ENCODE measurements at places on chromosomes 2 and 18.

- DNase-seq = no peak
Measured at GRCh38 chr2:191108331-191108730, 42.5 kb downstream of the STAT4 start.

DNA sequence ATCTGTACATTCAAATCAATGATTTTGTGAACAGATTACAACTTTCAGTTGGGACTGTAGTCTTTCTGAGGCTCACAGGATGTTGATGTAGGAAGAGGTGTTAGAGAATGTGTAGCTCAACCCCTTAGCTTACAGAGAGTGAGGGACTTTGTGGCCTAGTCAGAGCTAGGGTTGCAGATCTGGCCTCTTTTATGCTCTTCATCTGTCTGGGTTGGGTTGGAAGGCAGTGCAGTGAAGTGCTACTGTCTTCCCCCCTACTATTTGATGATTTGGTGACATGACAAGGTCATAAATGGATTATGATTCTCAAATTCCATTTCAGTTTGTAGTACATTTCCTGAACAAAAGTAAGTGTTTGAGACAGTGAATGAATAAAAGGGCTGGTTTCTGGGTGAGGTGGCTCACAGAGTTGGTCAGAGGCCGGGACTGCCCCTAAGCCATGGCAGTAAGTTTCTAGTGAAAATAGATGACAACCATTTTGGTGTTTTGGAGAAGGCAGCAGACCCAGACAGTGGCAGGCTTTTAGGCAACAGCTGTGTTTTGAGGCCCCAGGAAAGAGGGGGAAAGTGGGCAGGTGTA, 21.6 kb downstream of the MAP4K4 start:
- DNase-seq = no peak

- DNase-seq = no peak
Measured at GRCh38 chr18:32093523-32093922, 1.8 kb downstream of the RNF138 start.

- no peak for DNase-seq
Measured at GRCh38 chr2:100248044-100248330, 74.3 kb downstream of the LONRF2 start.

DNA sequence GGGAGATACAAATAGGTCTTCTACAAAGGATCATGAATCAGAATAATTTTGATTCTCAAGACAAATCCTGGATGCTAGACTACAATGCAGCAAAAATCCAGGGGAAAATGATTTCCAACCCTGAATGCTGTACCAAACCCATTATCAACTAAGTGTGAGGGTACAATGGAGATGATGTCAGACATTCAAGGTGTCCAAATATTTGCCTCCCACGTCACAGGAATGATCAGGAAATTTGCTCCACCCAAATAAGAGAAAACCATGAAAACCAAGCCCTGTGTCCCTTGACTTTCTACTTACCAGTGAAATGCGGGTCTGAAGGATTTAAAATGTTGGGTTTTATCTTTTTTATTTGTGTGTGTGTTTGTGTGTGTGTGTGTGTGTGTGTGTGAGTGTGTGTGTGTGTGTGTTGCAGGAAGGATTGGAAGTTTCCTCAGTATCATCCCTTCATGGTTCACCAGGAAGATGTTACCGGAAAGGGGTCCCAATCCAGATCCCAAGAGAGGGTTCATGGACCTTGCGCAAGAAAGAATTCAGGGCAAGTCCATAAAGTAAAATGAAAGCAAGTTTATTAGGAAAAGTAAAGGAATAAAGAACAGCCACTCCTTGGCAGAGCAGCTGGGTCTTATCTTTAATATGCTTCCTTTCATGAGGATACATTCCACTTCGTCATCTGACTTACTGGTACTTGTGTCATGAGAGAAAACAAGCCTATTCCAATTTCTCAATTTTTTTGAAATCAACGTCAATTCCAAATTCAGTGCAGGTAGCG, 61.1 kb upstream of the ID2 start:
- no peak for DNase-seq
